NCI-H187 (cell line): ENCODE measurements at places on chromosomes 4 and X.

- DNase-seq = no peak
These were observed 2.0 kb upstream of the PGRMC2 start for GRCh38 chr4:128289523-128290158.

DNA sequence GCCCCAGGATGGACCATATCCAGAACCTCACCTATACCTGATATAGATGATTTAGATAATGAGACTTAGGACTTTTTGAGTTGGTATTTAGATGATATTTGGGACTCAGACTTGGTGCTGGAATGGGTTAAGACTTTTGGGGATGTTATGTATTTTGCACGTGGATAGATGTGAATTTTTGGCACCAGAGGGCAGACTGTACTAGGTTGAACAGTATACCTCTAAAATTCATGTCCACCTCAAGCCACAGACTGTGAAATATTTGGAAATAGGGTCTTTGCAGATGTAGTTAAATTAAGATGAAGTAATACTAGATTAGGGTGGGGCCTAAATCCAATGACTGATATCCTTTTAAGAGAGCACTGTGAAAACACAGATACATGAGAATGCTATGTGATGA is 15.6 kb downstream of the RBM41 start:
- no peak for DNase-seq

DNA sequence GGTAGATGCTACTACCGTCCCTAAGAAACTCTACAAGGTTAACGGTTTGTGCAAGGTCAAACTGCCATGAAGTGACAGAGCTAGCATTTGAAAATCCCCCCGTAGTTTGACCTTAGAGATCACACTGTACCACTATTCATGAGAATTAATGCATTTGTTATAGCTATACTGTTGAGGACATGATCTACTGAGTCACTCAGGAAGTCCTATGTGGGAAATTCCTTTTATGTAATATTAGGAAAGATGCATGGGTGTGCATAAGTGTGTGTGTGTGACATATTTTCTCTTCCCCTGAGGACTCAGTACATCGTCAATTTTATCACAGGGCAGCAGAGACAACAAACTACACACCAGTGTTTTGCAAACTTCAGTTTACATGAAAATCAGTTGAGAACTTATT is 141.1 kb downstream of the FBXW7 start:
- DNase-seq = no peak

- DNase-seq = peak; percentile 10
These were observed 46.3 kb downstream of the ALPK1 start for GRCh38 chr4:112343330-112344080.

DNA sequence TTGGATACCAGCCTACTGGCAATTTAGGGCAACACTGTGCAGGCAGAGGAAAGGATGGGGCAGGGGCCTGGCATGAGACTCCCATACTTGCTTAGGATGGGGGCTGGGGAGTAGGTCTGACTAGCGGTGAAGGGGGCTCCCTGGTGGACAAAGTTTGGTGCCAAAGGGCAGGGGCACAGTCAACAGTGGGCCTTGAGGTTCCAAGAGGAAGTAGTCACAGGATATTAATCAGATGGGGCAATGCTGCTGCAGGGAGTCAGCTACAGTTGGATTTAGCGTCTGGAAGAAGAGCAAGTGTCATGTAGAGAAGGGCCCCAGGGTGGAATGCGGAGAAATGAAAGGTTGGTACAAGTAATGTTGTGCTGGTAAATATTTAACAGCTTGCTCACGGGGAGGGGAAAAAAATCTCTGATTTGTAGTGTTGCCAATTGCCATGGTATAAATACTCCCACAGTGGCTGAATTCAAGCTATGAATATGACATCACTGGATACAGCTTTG is 139.4 kb downstream of the PJA1 start:
- no peak for DNase-seq

- no peak for DNase-seq
These were observed 67.9 kb upstream of the NRK start for GRCh38 chrX:105754286-105754964.

GRCh38 chr4:15145709-15146108 is 143.4 kb downstream of the CPEB2 start:
- DNase-seq = no peak

- no peak for DNase-seq
These were observed 6.7 kb downstream of the DOCK11 start for GRCh38 chrX:118502161-118502789.

GRCh38 chr4:185729391-185729804 is 82.6 kb downstream of the SORBS2 start:
- no peak for DNase-seq

GRCh38 chr4:108742451-108743420 is 20.1 kb downstream of the ETNPPL start:
- no peak for DNase-seq

DNA sequence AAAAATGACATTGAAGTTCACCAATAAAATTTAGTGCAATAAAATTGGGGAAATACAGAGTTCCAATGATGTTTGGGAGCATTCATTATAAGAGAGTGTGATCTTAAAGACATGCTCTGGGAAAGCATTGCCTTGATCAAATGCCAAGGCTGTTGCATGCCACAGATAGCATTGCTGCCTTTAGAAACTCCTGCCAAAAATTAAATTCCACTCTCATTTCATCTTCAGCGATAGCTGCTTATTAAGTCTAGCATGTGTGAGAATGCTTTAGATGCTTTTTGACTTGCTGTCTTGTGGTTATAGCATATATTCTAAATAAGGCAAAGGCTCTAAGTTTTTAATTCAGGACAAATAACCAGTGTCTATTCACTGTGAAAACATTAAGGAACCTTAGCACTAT is 49.3 kb downstream of the NPNT start:
- DNase-seq = no peak

GRCh38 chr4:109977854-109978501 is 65.3 kb downstream of the EGF start:
- DNase-seq = no peak

- DNase-seq = no peak
These were observed 22.2 kb upstream of the CAMK2D start for GRCh38 chr4:113783701-113784100.

- DNase-seq = no peak
These were observed 25.7 kb upstream of the MND1 start for GRCh38 chr4:153318696-153319320.

GRCh38 chr4:162274354-162274753 is 110.6 kb upstream of the FSTL5 start:
- no peak for DNase-seq

DNA sequence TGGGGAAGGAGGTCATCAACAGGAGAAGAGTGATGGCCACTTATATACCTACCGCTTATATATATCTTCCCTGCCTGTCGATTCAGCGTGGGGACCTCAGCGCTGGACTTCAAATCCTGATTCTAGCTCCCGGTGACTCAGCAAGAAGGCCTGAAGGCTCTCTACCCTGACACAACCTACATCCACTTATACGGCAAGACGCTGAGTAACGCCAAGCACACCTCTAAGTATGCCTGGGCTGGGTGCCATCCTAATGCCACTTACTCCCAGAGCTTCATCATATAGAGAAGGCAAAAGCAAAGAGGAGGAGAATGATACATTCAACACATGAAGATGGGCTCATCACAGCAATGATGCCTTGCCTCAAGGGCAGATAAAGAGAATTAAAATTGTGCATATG is 198.3 kb downstream of the CHIC2 start:
- no peak for DNase-seq

- peak; percentile 16 for DNase-seq
These were observed 227.7 kb downstream of the C4orf33 start for GRCh38 chr4:129323658-129324057.

GRCh38 chr4:11404431-11404830 is 24.3 kb downstream of the HS3ST1 start:
- DNase-seq = peak; percentile 59

- DNase-seq = no peak
These were observed 342.1 kb upstream of the CTSO start for GRCh38 chr4:156295676-156296195.

DNA sequence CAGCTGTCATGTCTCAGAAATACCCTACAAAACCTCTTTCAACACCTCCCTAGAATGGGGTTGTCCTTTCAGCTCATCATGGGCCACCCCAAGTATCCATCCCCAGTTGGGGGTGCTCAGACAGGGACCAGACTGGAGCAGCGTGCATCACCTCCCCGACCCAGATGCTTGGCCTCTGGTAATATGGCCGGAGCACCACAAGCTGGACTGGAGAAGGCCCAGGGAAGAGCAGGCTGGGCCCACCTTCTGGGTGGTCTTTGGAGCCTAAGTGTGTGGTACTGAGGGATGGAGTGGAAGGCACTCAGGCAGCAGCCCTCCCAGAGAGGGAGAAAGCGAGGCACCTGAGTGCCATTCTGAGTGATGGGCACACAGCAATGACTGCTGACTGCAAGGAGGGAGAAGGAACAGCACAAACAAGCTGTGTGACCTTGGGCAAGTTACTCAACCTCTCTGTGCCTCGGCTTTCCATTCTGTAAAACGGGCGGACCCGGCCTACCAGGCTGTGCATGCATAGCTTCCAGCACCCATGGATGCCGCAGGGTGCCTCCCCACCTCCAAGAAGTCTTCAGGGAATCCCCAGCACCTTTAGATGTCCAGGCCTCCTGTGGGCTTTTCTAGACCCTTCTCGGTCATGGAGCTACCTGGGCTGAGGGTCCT is 228.2 kb downstream of the AFAP1 start:
- DNase-seq = no peak

- no peak for DNase-seq
These were observed 905.0 kb downstream of the RAB28 start for GRCh38 chr4:12579172-12579571.

DNA sequence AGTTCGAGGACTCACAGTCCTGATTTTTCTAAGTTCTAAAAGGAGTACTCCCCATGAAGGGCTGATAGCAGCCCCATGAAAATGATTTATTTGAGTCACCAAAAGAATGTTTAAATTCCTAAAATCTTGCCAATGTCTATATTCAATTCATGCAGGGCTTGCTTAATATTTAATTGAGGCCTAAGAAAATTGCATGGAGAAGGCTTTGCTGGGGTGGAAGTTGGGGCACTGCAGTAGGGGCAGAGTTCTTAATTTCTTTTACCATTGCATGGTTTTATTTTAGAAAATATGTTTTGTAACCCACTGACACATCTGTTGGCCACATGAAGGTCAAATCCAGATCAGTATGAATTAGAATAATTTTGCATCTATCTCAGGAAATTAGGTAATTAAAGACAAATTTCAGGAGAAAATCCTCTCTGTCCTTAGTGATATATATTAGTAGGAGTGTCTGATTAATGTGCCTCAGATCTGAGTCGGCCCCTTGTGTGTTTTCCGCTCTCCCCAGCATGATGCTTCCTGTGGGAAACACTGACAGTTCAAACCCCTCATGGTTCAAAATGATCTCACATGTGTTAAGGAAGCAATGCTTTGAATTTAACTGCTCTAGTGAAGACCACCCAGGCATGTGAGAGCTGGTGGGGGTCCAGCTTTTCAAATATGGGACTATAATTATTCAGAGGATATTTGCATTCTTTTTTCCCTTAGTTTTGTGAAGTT is 54.0 kb upstream of the EGFL6 start:
- no peak for DNase-seq

GRCh38 chr4:141158219-141158618 is 24.9 kb upstream of the RNF150 start:
- DNase-seq = peak; percentile 0

GRCh38 chr4:158778712-158779111 is 9.9 kb downstream of the FNIP2 start:
- peak; percentile 29 for DNase-seq

GRCh38 chrX:105872941-105873340 is 50.6 kb downstream of the NRK start:
- DNase-seq = no peak

DNA sequence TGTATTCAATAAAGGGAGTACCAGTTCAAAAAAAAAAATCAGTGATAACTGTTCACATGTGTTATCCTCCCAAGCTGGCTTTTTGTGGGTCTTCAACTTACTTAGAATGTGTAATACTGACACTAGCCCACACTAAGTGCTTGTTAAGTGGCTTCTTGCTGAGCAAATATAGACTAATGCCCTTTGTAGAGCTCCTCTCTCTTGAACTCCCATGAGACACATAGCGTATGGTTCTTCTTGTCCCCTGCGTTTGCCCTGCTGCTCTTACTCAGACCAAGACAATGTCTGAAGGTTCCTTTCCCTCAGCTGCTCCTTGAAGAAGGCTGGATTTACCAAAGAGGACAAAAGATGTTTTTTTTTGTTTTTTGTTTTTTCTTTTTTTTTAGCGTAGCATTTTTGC is 110.9 kb downstream of the FRAS1 start:
- DNase-seq = peak; percentile 75

- no peak for DNase-seq
These were observed 109.0 kb downstream of the SHROOM4 start for GRCh38 chrX:50705042-50705441.

DNA sequence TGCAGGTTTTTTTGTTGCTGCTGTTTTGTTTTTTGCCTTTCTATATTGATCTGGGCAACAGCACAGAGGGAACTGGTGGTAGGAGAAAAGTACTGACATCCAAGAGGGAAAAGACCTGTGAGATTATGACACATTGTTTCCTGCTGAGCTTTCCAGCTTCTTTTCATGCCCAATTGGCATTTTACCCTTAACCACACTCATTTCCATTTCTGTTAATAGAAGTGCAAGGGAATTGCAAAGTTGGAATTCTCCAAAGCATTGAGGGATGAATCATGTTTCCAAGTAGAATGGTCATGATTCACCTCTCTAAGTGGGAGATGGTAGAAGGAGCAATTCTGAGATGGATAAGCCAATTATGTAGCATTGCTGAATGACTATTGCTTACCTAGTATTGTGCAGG is 161.5 kb downstream of the PPARGC1A start:
- no peak for DNase-seq

DNA sequence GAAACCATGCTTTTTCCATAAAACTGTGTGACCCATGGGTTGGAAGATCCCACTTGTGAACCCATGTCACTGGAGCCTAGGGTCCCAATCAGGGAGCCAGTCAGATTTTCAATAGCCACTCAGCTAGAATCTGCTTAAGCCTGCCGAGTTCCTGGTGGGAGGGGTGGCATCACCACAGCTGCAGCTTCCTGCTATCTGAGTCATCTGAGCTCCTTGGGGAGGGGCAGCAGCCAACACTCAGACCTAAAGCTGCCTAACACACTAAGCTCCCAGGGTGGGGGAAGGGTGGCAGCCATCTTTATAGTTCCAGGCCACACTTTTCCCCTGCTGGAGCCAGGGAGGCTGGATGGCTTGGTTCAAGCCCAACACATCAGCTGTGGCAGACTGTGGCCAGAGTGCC is 350.1 kb downstream of the C4orf33 start:
- no peak for DNase-seq

GRCh38 chrX:17559728-17560379 is 177.4 kb upstream of the SCML1 start:
- DNase-seq = no peak

- no peak for DNase-seq
These were observed 2.1 kb upstream of the PCDH7 start for GRCh38 chr4:30718021-30718542.

GRCh38 chr4:147050356-147050765 is 104.7 kb upstream of the TTC29 start:
- DNase-seq = no peak

GRCh38 chr4:31065086-31065485 is 344.9 kb downstream of the PCDH7 start:
- no peak for DNase-seq

DNA sequence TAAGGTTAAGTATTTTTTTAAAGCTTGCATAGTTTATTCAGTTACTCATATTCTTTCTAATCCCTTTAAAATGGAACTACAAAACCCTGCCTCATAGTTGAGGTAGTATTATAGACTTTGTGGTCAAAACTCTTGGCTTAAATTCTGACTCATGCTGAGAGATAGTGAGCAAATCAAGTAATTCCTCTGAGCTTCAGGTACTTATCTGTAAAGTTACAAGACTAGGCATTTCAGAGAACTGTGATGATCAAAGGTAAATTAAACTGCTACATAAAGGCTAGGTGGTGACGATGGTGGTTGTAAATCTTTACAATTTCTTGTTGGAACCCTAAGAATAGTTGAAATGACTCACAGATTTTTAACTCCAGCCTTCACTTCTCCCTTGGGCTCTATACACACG is 3.2 kb upstream of the CLOCK start:
- DNase-seq = no peak
